Hepatocyte (in vitro differentiated cells): ENCODE measurements at places on chromosomes 16 and 17. TPM values are rescaled to one million over a fixed set of nuclear protein-coding genes. Genes with fewer than 3 reads are reported as not detected.

CACNG3 gene
- polyA plus RNA-seq, result not detected in 2 replicates

ABCC12 gene
- not detected in 2 replicates for polyA plus RNA-seq

GRAP gene
- 0.54 and 0.81 TPM in 2 replicates for polyA plus RNA-seq

ZNF469 gene
- polyA plus RNA-seq, result 0.94 and 1.3 TPM in 2 replicates

KRTAP4-3 gene
- not detected in 2 replicates for polyA plus RNA-seq

CACNG1 gene
- not detected in 2 replicates for polyA plus RNA-seq
